Pulmonary artery endothelial cell (primary cell): ENCODE measurements at places on chromosomes 1 and 21. TPM values are rescaled to one million over a fixed set of nuclear protein-coding genes. Genes with fewer than 3 reads are reported as not detected.

TMEM125 gene
- not detected in 2 replicates for total RNA-seq

ID3 gene
- total RNA-seq, result 189 and 206 TPM in 2 replicates

IL22RA1 gene
- total RNA-seq, result not detected in 2 replicates

DENND4B gene
- 11.9 and 14.7 TPM in 2 replicates for total RNA-seq

AMY1C gene
- not detected in 2 replicates for total RNA-seq

FBLIM1 gene
- total RNA-seq, result 311 and 321 TPM in 2 replicates

PCP4 gene
- total RNA-seq, result not detected in 2 replicates

MTARC1 gene
- total RNA-seq, result 0.73 and 2.1 TPM in 2 replicates

FAM177B gene
- not detected in 2 replicates for total RNA-seq

MMEL1 gene
- 2.7 and 3.7 TPM in 2 replicates for total RNA-seq

URB1 gene
- total RNA-seq, result 20.0 and 25.8 TPM in 2 replicates

CAPN9 gene
- total RNA-seq, result not detected in 2 replicates

ADGRL2 gene
- total RNA-seq, result 52.0 and 64.4 TPM in 2 replicates

KLHDC7A gene
- total RNA-seq, result not detected in 2 replicates

CDK18 gene
- total RNA-seq, result 0.18 TPM in 1 of 2 replicates, not detected in the other

PDC gene
- total RNA-seq, result not detected in 2 replicates

LIN9 gene
- total RNA-seq, result 7.6 and 11.1 TPM in 2 replicates

PM20D1 gene
- 0.04 TPM in 1 of 2 replicates, not detected in the other for total RNA-seq

CRP gene
- total RNA-seq, result 0.07 TPM in 1 of 2 replicates, not detected in the other
